ENCODE measurements at places on chromosomes 3 and 15.

- DNase-seq: no peak
Measured at GRCh38 chr15:40584191-40584590, 9.9 kb upstream of the KNL1 start.

DNA sequence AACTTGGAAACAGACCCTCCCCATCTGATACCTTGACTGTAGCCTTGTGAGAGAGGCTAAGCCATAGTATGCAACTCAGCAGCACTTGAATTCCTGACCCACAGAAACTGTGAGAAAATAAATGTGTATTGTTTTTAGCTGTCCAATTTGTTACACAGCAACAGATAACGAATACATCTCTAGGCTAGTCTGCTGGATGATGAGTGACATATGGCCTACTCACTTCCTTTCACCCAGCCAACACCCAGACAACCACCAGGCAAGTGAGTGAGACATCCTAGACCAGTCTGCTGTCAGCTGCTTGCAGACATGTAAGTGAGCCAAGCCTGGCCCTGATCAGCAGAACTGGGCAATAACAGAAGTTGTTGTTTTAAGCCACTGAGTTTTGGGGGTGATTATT is 19.2 kb upstream of the SMAD6 start:
- no peak for DNase-seq

DNA sequence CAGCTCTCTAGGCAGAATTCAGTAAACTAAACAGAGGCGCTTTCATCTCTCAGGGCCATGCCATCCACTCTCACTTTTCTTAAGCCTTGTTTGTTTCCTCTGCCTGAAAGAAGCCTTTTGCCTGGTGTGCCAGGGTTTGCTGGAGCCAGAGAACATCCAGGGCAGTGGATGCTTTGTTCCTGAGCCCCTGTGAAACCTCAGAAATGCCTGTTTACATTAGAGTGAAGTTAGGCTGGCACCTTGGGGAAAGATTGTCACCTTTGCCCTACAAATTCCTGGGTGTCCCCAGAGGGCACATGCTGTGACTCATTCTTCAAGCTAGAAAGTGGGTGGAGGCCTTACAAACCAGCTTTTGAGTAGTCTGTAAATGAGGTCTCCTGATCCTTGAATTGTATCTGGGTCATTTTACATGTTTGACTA is 10.7 kb upstream of the TRAK1 start:
- no peak for DNase-seq

DNA sequence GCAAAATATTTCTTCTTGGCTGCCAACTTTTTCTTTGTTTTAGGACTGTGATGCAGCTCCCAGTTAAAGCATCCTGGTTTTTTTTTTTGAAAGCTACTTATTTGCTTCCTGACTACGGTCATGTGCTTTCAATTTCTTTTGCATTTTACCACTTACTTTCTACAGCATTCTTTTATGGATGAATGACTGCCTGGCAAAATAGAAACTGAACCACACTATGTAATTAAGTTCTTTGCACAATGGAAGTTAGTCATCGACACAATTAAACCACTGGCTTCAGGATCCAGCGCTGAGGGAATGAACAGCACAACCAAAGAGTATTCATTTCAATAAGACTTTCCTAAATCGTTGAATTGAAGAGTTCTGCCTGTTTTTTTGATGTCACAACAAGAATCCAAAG is 82.2 kb upstream of the EPHA3 start:
- DNase-seq: no peak

DNA sequence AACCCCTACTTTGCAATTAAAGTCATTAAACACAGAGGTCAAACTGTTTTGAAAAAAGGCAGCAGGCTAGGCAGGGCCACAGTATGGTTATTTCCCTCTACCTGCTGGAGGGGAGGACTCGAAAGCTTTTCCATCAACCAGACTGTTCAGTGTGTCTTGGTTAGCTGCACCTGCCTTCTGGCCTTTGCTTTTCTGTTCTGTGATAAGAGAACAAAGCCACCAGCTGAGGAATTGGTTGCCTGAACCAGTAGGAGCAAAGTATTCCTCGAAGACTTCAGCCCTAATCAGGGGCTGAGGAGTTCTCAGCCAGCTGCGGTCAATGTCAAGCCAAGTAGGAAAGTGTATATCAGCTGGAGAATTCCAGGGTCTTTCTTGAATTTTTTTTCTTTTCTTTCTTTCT is 132.5 kb downstream of the SOX2 start:
- no peak for DNase-seq

- no peak for DNase-seq
Measured at GRCh38 chr3:74562558-74563269, 51.7 kb downstream of the CNTN3 start.

DNA sequence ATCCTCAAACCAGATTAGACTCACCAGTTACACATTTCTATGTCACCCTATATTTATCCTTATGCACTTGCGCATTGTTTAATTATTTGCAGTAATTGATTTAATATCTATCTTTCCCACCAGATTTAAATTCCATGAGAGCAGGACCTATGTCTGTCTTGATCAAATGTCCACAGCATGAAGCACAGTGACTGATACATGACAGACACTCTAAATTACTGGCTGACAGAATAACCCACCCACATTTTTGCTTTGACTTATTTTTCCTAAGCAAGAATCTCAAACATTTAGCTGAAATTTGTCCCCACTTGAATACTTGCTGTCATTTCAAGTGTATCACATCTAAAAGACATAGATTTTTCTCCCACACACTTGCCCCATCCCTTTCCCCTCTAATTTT is 7.5 kb downstream of the CD200R1 start:
- DNase-seq: no peak

DNA sequence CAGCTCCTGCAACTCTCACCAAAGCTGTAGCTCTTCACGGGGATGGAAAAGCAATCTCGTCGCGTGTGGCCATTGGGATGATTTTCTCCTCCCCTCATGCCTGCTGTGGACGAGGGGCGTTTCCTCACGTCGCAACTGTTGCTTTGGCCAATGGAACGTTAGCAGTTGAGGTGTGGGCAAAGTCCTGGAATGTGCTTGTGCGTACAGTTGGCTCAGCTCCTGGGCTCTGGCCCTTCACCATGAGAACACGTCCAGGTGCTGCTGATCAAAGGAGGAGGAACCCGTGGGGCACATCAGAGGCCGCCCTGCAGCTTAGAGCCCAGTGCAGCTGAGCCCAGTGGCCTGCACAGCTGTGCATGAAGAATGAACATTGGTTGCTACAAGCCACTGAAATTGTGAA is 186.1 kb downstream of the TJP1 start:
- no peak for DNase-seq

DNA sequence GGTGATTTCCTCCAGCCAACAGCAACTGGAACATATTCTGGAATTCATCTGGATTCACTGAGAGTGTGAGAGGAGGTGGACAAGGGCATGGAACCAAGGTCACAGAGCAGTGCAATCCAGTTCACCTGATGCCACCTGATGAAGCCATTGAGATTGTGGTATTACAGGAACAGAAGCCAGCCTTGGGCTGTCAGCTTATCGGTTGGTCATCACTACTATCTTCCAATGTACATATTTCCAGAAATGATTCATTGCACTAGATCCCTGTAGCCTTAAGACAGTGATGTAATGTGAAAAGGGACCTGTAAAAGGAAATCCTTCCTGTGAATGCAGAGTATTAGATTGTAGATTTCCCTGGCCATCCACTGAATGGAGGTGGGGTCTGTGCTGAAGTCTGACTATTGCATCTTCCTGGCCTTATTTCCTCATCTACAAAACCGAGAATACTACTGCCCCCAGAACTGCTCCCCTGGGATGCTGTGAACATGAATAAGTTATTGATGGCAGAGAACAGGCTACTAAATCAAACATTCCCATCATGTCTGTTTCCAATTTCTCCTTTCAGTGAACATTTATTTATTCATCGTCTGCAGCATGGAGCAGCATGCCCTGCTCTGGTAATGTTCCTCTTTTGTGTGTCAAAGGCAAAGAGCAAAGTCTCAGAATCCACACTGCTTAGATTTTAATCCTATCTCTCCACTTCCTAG is 47.4 kb upstream of the TPM1 start:
- DNase-seq: no peak

- DNase-seq: no peak
Measured at GRCh38 chr3:181847276-181847675, 135.6 kb downstream of the SOX2 start.

DNA sequence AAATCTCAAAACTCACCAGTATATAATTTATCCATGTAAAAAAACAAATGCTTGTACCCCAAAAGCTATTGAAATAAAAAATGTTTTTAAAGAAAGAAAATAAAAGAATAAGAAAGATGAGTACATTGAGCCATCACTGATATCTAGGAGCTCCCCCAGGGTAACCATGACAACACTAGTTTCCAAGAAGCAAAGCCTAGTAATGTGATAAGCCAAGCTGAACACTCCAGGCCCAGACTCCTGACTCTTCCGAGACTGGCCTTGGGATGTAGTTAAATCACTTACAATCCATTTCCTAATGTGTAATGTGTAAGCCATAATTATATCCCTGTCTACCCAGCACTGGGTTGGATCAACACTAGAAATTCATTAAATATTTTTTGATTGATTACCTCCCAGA is 21.1 kb upstream of the ATP8B4 start:
- no peak for DNase-seq

DNA sequence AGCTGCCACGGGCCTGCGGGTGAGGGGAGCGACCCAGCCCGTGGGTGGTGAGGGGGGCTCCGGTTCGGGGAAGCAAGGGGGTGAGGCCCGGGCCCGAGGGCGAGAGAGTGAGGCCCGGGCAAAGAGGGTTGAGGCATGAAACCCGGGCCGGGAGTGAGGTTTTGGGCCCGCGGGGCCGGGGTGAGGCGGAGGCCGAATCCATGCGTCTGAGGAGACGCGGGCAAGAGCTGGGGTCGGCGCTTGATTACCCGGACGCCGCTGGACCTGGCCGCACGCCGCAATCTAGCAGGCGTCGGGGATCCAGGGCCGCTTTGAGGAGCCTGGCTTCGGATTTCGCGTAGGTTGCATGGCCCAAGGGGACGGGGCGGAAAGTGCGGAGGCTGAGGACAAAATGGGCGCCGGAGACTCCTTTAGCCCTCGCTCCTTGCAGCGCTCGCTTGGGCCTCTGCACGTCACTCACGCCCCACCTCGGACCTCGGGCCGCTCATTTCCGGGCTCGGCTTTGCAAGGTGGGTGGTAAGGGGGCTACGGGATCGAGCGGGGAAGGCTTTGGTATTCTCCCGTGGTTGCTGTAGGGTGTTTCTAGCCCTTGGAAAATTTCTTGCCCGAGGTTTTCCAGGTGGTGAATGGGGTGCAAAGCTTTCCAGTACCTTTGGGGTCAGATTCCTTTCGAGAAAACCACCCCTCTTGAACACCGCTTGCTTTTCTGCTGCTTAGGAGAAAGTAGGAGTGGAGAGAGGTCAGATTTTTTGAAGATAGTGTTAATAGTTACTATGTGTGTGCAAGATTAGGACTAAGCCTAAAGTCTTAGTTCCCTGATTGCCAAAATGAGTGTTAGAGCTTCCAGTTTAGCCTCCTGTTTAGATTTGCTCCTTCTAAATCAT is 827 bp downstream of the SLC25A36 start:
- peak; percentile 4 for DNase-seq

DNA sequence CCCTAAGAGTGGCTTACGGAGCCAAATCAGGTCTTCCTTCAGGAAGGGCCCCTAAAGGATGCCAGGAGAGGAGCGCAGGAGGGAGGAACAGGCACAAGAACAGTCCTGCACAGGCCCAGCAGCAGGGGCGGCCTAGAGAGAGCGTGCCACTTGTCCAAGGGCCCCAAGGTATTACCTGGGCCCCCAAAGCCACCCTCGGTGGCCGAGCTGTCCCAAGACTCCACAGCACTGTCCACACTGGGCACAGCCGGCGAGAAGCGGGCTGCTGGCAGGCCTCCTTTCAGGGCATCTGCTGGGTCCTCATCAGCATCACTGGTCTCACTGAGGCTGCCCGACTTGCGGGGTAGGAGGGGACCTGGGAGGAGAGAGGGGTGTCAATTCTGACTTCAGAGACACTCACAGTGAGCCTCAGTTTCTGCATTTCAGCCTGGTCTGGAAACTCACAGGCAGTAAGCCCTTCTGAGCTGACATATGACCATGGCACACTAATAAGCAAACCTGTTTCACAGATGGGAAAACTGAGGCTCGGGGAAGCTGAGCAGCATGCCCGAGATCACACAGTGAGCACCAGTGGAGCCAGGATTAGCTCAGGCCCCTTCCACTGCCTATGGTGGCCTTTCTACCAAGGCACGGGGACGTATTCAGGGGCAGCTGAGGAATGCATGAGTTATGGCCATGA is 33.4 kb downstream of the GRIP2 start:
- DNase-seq: no peak

- no peak for DNase-seq
Measured at GRCh38 chr15:60933900-60934885, 294.9 kb downstream of the RORA start.

DNA sequence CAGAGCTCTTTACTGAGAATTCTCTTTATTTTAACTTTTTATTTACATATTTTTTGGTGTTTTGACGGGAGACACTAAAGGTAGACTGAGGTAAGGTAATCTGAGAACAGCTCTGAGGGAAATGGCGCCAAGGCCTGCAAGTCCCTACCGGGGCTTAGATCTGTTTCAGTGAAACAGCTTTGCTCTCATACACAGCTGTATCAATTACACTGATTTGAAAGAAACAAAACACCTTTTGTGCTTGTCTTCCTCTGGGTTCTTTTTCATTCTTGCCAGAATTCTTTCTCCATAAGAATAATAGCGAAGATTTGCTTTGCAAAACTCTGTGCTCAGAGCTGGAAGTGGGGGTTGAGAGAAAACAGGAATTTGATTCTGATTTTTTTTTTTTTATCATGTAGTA is 79.5 kb upstream of the PEX5L start:
- no peak for DNase-seq

DNA sequence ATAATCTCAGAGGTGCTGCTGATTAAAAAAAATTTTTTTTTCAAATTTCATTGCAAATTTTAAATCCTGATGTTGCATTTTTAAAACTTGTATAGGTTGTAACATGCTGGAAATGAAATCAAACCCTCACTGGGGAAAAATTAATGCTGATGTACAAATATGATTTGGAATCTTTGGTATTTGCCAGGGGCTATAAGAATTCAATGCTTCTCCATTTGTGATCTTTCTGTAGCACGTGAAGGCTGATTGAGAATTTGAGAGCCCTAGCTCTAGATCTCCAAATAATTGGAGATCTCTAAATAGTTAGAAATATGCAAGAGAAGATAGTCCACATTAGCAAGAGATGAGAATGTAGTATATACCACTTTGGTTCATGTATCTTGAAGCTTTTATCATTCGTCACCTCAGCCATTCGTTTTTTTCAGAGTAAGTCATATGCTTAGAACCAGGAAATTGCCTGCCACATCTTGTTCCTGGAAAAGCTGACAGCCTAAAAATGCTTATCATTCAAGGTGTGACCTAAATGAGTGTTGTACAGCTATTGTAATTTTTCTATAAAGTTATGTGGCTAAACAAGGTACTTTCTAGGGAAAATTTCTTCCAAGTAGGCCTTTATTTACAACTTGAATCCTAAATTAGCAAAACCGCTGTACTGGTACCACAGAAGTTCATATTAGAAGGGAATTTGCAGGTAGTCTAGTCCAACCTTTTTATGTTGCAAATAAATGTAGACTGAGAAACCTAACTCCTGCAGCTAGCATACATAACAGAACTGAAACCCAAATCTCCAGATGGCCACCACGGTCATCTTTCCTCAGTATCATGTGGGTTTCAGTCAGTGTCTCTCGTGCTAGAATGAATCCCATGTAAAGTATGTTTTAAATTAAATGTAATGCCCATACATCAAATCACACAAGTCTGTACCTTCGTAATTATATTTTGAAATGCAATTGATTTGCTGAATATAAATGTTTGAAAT is 48.5 kb downstream of the FNDC3B start:
- DNase-seq: no peak

Data from stimulated activated CD4-positive, alpha-beta T cell treated with anti-CD3 and anti-CD28 coated beads, Interleukin-12 subunit alpha, Interleukin-12 subunit beta, amount 100 ng/mL, for 24 hours (primary cell).